Neuronal stem cell (in vitro differentiated cells): ENCODE measurements at places on chromosomes 12 and 14.

DNA sequence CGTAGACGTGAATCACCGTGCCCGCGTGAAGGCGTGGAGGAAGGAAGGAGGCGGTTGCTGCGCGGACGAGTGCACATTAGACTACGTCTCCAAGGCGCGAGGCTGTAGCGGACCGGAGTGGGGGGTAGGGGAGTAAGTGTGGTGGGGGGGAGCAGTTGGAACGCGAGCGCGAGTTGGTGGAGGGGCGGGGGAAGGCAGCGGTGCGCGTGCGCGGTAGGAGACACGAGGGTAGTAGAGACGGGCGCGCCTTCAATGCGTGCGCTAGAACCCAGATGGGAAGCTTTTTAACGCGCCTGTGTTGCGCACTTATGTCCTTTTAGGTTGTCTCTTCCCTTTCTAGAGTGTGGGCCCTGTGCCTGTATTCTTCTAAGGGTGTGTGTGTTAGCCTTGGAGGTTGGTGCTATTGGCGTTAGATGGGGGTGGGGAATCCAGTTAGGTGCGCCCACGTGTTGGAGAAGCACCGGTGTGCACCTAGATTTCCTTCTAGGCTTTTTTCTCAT lies 604 bp downstream of the EIF4B start:
- DNase-seq, result peak; percentile 66

DNA sequence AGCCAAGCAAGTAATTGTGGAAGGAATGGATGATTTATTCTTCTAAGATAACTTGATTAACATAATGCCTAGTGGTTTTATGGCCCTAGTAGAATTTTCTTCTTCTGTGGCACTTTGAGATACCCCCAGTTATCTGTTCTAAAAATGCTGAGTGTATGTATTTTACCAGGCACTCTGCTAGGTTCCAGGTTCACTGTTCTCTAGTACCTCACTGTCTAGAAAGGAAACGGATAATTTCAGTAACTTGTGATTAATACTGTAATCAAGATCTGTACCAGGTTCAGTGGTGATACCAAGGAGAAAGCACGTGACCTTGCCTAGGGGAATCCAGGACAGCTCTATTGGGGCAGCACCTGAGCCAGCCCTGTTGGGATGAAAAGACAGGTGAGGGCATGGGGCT lies 8.0 kb downstream of the ANO6 start:
- no peak for DNase-seq

DNA sequence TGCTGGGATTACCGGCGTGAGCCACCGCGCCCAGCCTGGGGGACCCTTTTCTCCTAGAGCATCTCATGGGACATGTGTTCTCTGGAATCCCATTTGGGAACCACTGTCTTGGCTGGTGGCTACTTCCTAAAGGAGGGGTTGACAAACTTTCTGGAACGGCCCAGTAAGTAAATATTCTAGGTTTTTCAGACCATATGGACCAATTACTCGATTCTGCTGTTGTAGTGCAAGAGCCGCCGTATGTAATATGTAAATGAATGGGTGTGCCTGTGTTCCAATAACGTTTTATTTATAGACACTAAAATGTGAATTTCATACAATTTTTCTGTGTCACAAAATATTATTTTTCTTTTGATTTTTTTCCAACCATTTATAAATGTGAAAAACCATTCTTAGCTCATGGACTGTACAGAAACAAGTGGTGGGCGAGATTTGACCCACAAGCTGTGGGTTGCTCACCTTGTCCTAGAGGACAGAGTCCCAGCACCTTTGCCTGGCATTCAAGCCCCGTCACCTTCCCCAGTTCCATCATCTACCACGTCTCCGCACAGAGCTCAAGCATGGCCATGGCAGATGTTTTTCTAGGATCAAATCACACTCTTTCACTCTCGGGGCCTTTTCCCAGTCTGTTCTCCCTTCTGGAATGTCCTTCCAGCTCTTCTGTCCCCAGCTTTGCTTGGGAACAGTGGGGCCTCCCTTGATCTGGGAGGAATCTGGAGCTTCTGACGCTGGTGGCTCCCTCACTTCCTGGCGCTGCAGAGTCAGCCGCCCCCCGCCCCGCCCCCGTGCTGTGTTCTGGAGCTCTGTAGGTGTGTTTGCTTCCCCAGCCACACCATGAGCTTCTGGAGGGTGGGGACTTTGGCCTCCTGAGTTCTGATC lies 17.9 kb upstream of the RCOR1 start:
- DNase-seq, result no peak

- no peak for DNase-seq
Measured at GRCh38 chr14:104937161-104937560, 12.5 kb downstream of the PLD4 start.

GRCh38 chr12:79438480-79439174 lies 252.1 kb downstream of the PAWR start:
- no peak for DNase-seq

DNA sequence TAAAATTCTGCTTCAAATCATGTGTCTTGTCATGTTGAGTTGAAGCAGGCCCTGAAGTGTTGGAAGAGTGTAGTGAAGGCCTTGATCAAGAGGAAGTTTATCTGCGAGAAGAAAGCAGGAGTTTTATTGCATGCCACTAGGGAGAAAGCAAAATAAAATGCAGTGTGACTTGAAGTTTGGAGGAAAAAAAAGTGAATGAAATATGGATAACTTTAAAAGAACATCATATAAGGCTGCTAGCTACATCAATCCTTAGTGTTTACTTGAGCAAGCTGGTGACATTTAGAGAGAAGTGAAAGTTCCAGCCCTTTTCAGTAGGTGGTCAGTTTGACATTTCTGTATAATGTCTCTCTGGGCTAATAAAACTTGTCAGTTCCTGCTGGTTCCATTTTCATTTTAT lies 841.1 kb downstream of the TMTC2 start:
- DNase-seq, result no peak
